Hindlimb muscle (tissue), 1 donor: ENCODE measurements at places on chromosomes 6 and 20.

- DNase-seq, result no peak
These were observed 154.3 kb upstream of the DTNBP1 start for GRCh38 chr6:15817100-15817499.

- DNase-seq, result no peak
These were observed 2.3 kb upstream of the TXLNB start for GRCh38 chr6:139294090-139294489.

- no peak for DNase-seq
These were observed 11.5 kb upstream of the IL20RA start for GRCh38 chr6:137056121-137056880.

- DNase-seq, result no peak
These were observed 182.9 kb upstream of the CST7 start for GRCh38 chr20:24766143-24766527.

DNA sequence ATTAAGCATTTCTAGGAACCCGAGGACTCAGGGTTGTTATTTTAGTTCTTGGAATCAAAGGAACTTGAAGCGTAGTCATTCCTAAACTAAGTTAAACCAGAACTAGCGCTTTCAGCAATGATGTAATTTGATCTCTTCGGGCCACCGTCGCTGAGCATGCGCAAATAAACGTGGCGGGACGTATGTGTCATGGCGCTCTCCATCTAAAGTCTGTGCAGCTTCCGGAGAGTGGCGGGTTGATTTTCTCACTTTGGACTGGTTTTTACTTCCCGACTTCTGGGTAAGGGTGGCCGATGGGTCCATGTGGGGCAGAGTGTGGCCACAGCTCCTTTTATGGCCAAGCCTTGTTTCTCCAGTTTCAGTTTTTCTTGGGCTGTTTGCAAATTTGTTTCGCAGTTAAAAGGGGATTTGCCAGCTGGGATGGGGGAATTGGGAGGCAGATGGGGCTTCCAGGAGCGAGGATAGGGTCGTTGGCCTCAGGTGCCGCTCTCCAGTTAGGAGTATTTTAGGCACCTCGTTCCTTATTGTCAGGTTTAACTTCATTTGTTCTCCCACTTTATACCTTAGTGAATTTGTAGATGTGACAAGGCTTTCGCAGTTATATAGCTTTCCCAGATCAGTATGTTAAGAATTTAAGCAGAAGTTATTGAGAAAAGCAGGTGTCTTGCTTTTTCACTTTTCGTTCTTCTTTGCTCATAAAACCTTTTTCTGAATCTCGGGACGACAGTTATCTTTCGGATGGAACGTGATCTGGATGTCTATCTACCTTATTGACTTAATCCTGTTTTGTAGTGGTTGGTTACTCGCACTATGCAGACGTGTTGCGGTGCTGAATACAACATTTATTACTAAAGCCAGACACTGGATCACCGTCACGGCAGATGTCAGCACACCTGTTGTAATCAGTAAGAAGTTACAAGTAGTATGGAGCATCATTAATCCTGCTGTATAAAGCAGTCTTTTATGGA, at the start of gene CDKAL1:
CDKAL1 (plus strand) TSS at position 163 of the 968 bp plus-strand sequence. CDS start 11,894 bp downstream, outside the sequence.
- peak; percentile 94 for DNase-seq
